Central memory CD4-positive, alpha-beta T cell (primary cell): ENCODE measurements at places on chromosomes 16 and 17.

- no peak for DNase-seq
These were observed 1152.0 kb upstream of the CDH8 start for GRCh38 chr16:63188086-63188771.

DNA sequence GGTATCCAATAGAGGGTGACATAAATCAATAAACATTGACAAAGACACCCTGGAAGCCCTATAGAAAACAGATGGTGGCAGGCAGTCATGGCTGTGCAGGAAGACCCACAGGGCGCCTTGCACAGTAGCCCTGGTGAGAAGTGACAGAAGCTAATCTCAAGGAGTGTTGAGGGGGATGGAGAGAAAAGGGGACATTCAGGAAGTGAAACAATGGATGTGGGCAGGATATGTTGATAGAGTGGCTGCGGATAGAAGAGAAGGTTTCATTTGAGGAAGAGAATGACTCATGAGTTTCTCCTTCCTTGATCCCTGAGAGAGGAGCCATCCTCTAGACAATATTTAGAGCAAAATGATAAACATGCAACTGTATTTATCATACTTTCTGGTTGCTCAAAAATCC is 468.8 kb upstream of the HSBP1 start:
- no peak for DNase-seq

DNA sequence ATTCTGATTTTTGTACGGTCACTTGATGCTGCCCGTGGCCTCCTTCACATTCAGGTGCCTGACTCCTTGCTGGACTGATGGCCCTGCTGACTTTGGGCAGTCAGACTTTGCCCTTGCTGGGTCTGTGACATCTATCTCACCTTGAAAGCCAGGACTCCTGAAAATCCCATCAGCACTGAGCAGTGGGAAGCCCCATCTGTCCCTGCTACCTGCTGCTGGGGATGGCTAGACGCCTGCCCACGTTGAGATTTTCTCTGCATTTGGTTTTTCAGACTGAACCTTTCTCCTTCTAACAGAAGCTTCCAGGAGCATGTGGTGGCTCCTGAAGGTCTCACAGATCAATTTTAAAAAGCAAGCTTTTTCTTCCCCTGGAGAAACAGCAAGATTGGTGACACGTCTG is 10.2 kb upstream of the ZNF18 start:
- no peak for DNase-seq

DNA sequence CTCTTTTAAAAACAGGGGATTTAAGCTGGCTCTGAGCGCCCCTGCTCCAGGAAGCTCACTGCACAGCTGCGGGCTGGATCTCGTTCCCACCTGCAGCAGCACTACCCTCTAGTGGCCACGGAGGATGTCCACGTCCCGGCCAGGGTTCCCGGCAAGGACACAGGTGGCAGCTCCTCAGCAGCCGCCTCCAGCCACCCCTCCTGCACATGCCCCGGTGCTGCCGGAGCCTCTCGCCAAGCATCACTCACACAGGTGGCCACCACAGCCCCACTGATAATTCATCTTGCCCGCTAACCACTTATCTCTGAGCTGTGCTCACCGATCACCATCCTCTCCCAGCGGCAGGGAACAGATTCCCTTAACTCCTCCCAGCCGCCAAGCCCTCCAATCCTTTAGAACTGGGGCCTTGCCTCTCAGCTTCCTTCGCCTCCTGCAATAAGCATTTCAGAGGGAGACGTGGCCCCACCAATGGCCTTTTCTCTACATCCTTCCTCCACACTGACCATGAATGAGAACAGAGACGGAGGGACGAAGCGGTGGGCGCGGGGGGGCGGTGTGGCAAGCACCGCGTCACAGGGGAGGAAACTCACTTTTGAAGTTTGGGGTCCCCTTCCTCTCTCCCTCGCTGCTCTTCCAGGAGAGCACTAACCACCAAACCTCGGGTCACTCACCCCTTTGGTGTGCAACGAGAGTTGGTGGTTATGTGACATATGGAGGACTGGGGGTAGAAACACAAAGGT is 222.1 kb downstream of the RBFOX3 start:
- no peak for DNase-seq

GRCh38 chr16:56710181-56710737 is 19.7 kb upstream of the NUP93 start:
- no peak for DNase-seq

GRCh38 chr16:14494396-14494966 is 135.6 kb downstream of the PARN start:
- no peak for DNase-seq

- DNase-seq = no peak
These were observed 175.8 kb downstream of the C16orf95 start for GRCh38 chr16:87141402-87141801.

DNA sequence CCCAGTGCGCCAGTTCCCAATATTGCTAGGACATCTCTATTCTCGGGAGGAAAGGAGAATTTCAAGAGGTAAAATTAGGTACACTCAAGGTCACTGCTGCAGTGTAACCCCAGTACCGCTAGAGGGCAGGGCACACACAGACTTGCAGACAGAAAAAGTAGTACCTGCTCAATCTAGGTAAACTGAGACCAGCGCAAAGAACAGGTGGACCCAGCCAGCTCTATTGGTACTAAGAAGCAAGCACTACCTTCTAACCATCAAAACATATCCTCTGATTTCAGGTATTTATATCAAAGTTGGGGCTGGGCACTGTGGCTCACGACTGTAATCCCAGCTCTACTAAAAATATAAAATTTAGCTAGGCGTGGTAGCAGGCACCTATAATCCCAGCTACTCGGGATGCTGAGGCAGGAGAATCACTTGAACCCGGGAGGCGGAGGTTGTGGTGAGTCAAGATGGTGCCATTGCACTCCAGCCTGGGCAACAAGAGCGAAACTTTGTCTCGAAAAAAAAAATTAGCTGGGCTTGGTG is 3.6 kb upstream of the WDR81 start:
- DNase-seq = peak; percentile 60

- no peak for DNase-seq
These were observed 85.2 kb downstream of the SMG6 start for GRCh38 chr17:2218426-2218825.

DNA sequence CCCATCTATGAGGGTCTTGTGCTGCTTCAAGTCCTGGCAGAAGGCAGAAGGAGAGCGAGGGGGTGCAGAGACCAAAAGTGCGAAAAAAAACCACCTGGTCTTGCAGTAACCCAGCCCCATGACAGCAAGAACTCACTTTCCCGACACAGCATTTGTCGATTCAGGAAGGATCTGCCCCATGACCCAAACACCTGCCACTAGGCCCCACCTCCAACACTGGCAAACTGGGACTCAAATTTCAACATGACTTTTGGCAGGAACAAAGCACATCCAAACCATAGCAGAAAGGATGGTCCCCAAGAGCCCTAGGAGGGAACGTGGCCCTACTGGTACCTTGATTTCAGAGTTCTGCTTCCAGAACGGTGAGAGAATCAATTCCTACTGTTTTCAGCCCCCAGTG is 34.7 kb upstream of the KLHDC4 start:
- DNase-seq = no peak

DNA sequence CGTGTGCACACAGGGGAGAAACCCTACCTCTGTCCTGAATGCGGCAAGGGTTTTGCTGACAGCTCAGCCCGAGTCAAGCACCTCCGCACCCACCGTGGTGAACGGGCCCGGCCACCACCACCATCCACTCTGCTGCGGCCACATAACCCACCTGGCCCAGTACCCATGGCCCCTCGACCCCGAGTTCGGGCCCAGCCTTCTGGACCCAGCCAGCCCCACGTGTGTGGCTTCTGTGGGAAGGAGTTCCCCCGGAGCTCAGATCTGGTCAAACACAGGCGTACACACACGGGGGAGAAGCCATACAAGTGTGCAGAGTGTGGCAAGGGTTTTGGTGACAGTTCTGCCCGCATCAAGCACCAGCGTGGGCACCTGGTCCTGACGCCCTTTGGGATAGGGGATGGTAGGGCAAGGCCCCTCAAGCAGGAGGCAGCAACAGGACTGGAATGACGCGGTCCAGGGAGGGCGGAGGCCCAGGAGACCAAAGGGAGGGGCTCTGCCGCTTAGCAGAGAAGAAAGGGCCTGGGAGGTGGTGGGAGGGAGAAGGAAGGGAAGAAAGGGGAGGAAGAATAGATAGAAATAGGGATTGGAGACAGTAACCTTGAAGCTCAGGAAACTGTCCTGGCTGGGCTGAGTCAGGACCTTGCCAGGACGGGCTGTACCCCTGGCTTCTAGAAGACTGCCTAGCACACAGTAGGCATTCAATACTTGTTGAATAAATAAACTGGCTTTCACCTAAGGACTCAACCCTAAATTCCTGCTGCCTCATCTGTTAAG is 3.6 kb downstream of the ZNF48 start:
- no peak for DNase-seq

DNA sequence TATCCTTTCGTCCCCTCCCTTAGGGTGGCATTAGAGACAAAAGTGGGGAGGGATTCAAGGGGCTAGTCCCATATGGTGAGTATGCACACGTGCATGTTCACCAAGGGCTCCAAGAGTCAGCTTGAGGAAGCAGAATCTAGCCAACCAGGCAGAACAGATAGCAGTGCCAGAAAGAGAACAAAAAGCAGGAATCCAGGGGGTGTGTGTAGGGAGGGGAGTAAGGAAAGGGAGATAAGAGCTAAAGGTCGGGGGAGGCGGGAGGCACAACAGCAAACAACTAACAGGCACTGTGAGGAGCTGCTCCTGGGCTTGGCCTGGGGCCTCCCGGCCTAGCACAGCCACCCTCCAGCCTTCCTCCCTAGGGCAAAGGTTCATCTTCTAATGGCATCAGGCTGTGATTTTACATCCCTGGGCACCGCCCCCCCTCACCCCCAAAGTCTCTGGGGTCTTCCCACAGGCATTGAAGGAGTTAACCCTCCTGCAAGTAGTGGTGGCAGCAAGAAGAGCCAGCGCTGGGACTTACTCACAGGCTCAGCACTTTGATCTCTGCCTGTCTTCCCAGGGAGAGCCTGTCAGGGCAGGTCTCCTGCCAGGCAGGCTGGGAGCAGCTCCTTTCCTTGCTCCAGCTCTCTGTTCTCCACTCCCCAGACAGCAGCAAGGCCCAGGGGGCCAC is 12.4 kb upstream of the SUPT4H1 start:
- no peak for DNase-seq

DNA sequence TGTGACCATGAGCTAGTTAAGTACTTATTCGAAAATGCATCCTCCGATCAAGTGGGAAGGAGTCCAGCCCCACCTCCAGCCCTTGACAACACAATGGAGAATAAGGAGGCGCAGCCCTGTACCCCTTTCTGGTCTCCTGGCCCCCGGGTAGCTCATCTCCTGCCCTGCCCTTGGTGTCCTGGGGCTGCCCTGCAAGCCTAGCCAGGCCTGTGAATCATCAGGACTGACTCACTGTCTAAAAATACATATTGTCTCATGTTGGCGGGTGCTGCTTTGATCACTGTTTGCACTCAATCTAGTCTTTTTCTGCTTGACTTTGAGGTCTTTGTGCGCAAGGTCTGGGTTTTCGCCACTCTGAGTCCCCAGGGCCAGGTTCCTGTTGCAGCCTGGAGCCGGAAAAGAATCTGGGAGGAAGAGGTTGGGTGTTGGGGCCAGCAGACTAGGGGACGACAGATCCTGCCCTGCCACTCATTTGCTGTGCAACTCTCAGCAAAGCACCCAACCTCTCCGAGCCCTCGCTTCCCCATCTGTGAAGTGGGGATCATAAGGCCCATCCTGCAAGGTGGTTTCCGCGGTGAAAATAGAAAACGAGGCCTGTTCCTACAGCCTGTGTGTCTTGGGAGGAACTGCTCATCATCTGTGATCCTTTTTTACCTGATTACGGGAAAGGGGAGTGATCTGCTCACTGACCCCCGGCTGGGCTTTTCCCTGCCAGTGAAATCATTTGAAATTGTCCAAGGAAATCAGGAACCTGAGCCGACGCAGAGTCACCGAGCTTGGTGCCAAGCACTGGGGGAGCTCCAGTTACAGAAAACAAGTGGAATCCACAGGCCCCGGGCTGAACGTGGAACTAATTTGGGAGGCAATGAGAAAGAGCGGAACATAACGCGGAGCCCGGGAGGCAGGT is 230.4 kb downstream of the PARN start:
- DNase-seq = no peak

- DNase-seq = no peak
These were observed 107.8 kb downstream of the YPEL2 start for GRCh38 chr17:59439262-59439661.

DNA sequence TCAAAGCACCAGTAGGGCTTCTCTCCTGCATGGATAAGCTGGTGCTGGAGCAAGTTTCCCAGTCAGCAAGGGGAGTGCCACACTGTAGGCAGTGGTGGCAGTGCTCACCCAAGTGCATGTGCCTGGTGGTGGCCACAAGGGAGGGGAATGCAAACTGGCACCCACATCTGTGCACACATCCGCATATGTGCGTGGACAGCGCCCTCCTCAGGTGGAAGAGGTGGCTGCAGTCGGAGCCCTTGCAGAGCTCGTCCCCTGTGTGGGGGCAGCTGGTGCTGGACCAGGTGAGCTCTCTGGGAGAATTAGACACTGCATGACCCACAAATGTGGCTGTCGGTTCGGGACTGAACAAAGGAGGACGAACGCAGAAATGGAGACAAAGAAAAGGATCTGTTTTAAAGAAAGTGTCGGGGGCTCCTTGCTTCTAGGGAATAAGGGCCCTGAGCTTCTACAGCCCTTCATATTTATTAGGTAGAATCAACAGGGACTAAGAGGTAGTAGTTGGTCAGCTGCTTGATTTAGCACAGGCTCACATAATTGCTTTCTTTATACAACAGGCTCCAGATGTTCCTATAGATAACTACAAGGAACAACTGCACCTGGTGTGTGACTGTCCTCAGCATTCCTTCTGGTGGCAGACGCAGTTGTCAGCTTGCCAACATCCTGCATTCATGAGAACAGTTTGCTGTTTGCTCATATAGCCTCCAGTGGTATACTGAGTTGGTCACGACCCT is 5.3 kb upstream of the ZNF689 start:
- peak; percentile 55 for DNase-seq

DNA sequence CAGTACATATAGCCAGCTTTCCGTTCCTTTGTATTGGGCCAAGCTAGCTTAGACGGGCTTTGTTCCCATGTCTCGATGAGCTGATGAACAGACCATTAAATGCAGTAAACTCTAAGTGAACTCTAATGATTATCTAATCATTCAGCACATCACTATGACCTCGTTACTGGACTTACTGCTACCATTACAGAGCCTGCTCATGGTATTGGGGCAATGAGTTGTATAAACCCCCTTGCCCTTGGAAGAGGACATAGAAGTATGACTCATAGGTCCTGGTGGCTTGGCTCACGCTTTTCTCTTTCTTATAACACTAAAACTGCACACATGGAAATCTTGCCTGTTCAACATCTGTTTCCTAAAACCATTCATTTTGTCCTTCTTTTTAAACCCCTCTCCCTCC is 93.6 kb upstream of the DYNLRB2 start:
- no peak for DNase-seq

- DNase-seq = no peak
These were observed 20.8 kb downstream of the SRP68 start for GRCh38 chr17:76051561-76051960.

- no peak for DNase-seq
These were observed 68.3 kb downstream of the KANSL1 start for GRCh38 chr17:46124695-46125592.
